ENCODE measurements at places on chromosomes 4 and X.

DNA sequence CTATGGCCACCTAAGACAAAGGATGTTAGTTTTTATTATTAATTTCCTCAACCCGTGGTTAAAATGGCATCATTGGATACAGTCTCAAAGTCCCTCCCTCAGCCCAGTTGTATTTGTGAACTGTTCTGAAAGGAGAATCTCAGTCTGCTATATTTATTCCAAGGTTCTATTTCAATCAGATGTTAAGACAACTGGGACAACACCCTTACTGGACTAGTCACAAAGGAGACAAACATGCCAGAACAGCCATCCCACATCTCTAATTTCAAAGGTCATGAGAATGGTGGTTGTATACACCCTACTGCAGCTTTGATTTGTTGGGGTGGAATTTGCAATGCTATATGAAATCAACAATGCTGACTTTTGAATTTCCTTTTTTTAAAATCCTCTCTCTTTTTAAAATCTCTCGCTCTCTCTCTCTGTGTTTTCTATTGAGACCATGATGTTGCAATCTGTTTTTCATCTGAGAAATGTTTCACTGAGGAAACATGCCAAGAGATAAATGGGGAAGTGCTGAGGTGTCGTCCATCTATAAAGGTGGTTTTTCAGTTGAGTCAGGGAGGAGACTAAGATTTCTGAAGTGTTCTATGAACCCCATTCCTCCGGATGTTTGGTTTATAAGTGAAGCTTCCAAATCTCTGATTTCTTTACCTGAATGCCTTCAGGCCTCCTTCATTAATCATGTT is 201.5 kb upstream of the GATB start:
- DNase-seq: no peak

- no peak for DNase-seq
Observed at GRCh38 chr4:105208561-105208960, 61.9 kb downstream of the TET2 start.

DNA sequence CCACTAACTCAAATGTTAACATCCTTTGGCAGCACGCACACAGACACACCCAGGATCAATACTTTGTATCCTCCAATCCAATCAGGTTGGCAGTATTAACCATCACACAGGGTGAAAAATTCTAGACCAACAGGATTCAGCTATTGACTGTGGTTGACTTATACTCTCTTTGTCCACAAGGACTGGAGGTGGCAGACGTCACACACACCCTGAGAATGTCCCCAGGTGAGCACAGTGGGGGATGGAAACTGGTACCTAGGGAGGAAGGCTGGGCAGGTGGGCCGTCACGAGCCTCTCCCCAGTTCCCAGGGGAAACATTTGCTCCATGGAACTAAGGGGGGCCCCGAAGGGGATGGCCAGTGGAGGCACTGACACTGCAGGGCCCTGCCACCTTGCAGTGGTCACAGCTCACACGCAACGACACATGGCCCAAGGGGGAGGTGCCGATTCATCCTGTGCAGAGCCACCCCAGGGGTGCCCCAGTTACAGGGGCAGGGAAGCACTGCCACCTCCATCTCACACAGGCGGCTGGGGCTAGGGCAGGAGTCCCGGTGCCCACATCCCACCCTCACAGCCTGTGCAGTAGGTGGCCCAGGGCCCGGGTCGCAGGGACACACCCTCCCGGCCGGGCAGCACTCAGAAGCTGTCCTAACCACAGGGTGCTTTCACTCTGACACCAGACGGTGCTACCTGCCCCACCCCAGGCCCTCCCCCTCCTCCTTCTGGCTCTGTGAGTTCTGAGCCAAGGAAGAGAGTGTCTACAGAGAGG is 17.4 kb downstream of the ZFYVE28 start:
- no peak for DNase-seq

DNA sequence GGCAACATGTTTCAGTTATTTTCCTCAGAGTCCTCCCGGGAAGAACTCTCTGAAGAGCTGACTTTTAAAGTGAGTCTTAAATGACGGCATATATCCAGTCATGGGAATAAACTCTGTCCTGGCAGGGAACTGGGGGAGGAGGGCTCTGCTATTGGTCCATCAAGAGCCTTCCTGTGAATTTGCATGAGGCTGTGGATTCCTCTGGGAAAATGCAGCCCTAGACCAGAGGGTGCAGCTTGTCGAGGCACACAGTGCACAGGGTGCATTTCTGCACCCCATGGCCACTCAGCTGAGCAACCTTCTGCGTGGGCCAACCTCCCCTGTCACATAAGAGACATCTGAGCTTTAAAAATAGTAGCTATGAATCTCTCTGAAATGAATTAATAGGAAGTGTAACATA is 360.0 kb downstream of the GALNTL6 start:
- DNase-seq: no peak

DNA sequence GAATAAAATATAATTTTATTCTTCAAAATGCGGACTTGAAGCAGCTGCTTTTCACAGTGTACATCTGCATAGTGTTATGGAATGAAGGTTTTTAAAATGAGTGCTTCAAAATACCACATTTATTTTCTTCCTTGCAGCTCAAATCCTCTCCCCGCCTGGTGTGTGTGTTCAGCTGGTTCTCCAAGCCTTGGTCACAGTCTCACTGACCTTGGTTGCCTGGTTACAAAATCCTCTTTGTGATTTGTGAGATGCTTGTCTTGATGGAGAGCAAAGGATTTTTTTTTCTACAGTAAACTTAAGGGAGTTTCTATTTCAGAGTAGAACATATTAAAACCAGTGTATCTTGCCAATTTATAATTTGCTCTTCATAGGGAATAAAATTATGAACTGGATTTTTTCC is 139.2 kb downstream of the PCDH18 start:
- DNase-seq: no peak

DNA sequence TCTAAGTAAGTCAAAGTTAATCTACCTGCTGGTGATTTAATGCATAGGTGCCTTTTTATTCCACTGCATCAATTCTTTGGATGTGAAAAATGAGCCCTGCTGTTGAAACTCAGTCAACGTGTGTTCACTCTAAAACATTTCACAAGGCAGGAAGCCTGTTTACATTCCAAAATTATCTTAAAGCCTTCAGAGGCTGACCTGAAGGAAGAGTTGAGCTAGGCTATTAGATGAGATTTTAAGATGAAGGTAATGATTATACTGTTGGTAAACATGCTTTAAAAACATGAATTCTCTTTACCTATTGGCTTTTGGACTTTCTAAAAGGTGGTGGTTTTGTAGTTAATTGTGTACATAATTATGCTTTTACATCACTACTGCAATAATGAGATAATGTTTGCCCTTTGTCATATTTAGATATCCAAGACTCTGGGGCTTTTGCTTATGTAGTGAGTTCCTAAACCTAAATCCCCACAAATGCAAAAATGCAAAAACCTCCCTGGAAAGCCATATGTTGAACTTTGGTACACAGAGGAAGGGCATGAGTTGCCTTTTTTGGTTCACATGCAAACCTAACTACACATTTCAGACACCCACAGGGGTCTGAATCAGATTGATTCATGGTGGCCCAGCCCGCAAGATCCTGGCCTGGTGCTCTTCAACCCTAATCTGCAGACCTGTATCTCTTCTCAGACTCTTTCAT is 92.3 kb downstream of the KLHL8 start:
- DNase-seq: no peak

- no peak for DNase-seq
Observed at GRCh38 chrX:78522601-78523000, 136.5 kb downstream of the RTL3 start.

DNA sequence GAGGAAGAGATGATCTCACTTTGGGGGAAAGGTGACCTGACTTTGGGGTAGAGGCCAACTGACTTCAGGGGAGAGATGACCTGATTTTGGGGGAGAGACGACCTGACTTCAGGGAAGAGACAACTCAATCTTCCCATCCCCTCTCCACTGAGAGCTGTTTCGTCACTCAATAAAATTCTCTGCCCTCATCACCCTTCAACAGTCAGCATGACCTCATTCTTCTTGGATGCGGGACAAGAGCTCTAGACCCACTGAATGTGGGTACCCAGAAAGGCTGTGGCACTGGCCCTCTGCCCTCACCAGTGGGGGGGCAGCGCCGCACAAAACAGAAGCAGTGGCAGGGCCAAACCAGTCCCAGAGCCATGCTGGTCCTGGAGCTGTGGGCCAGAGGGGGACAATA is 34.6 kb downstream of the ATXN3L start:
- DNase-seq: no peak

DNA sequence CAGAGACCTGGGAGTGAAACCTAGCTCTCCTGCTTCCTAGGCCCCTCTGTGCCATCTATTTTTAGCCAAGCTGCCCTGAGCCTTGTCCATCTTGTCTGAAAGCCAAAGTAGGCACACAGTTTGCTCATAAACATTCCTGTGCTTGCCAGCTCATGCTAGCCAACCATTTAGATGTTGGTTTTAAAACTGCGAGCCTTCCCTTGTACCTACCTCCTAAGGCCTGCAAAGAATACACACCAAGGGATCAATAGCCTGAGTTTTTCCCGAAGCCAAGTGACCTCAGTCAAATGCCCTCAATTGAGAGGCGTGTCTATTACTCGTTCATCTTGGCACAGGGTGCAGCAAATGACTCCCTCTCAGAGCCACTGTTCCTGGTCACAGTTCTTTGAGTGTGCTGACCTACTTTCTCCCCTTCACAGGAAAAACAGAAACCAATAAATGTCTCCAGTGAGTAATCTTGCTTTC is 48.5 kb downstream of the ZCCHC12 start:
- no peak for DNase-seq

DNA sequence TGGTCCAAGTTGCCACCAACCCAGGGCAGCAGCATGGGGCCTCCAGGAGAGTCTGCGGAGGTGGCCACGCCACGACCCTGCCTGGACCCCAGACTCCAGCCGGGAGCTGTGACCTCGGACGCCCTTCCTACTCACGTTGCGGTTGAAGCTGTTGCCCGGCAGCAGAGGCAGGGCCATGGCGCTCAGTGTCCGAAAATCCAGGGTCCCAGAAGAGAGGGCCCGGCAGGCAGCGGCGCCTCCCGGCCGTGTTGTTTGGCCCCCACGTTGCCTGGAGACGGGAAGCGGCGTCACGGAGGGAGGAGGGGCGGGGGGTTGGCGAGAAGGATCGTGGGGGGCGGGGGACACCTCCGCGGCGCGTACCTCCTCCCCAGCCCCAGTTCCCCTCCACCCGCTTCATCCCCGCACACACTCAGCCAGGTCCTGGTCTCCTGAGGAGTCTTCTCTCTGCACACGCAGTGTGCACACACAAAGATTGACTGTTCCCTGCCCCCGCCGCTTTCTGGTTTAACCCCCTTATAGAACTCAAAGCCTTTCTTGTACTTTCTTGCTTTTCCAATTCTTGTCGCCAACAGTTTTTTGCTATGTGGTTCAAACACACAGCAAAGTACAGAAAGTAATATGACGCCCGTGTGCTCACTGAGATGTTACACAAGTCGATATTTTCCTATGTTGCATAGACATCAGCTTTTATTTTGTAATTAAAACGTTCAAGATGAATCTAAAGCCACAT is at the start of gene EFHC2:
TSS of gene EFHC2 (minus strand) at position 261 of the 730 bp plus-strand sequence. CDS start at position 177, 84 bp downstream.
- DNase-seq: no peak

DNA sequence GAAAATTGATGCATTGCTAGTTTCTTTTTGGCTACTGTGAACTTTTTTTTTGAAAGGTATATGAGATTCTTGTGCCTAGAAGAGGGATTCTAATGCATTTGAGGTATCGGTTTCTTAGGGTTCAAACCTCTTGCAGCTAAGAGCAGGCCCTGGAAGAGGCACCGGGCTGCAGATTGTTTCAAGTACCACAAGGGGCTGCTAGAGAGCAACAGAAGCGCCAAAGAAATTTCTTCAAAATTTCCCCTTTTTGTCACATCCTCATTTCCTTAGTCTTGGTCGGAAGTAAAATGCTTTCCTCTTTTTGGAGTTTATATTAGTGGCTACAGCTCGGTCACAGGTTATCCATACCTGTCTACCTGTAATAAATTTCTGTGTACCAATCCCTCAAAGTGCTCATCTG is 89.8 kb downstream of the PDGFRA start:
- no peak for DNase-seq

- DNase-seq: no peak
Observed at GRCh38 chr4:78638337-78639172, 87.0 kb downstream of the ANXA3 start.

GRCh38 chr4:39978378-39978775 is 666 bp upstream of the PDS5A start:
- DNase-seq: no peak

GRCh38 chr4:152935631-152936445 is at the start of gene FHDC1:
FHDC1 (plus strand) TSS chr4:152936323; CDS start chr4:152943058, 6,735 bp downstream.
- DNase-seq: no peak

- DNase-seq: no peak
Observed at GRCh38 chr4:52143815-52144214, 92.7 kb downstream of the SPATA18 start.

DNA sequence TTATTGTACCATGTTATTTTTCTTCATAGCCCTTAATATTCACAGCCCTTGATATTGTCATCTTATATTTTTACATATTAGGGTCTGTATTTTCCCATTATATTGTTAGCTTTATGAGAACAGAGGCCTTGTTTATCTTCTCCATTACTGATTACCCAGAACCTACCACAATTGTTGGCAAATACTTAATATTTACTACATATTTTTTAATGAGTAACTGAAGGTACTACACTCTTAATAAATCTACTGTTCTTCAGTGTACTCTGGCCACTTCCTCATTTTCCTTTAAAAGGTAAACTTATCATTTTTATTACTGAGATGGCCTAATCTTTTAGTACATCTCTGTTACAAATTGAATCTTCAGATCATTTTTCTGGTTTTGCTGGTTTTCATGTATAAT is 133.5 kb downstream of the COL4A5 start:
- DNase-seq: no peak

DNA sequence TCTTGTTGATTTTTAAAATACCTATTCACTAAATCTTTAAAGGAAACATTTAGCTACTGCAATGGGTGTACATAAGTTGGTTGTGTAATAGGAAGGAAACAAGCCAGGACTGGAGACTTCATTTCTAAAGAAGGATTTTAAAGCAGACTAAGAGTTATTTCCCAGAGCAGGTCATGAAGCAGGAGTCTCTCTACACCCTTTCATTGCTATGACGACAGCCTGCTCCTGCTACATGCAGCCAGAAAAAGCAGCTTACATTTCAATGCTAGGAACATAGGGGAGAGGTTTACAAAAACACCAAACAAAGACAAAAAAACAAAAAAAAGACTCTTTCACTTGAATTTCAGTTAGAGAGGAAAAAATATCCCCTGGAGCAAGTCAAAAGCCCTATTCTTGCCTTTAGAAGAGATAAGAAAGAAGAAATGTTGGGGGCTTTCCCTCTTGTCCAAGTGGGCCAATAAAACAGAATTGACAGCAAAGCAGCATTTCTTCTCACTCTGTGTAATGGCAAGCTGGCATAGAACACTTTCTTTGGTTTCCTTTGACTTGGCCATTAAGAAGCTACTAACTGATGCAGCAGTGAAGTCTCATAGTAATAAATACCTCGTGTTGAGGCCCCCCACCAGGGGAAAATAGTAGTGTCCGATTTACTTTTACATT is 3.4 kb downstream of the SPARCL1 start:
- DNase-seq: no peak

GRCh38 chr4:30696191-30696590 is 24.0 kb upstream of the PCDH7 start:
- no peak for DNase-seq

All from stimulated activated CD4-positive, alpha-beta T cell treated with anti-CD3 and anti-CD28 coated beads, TNF-alpha, amount 100 ng/mL, for 1 hour (primary cell).